Activated naive CD8-positive, alpha-beta T cell treated with anti-CD3 and anti-CD28 coated beads, Interleukin-2, amount 50 U/mL, for 16 hours (primary cell): ENCODE measurements at places on chromosomes 11 and 22.

DNA sequence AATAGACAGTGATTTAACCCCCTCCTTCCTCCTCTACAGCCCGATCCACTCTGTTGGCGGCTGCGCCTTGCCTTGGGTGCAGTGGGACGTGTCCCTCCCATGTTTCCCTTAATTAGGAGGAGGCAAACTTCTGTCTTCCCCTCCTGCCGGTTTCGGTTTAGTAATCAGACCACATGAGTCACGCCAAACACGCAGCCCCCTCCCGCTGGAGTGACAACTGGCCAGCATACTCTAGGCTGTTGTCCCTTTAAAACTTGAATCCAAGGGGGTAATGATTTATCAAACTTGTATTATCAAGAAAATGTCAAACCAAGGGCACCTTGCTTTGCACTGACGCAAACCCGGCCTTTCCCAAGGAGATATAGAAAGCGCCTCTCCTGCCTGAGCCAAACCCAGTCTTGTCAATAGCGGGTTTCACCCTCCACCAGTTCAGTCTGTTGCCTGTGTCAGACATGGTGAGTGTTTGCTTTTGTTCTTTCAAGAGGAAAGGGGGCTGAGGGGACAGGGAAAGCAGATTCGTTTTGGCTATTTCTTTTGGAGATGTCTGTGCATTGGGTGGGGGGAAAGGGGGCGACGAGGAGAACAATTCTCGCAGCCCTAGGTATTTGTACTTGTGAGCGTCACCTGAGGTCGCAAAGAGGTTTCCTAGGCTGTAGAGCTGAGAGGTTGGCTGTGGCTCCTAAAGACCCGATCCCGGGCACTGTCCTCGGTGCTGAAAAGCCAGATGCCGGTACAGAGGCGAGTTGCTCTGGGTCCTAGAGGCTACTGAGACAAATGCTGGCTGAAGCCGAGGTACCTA is at the start of gene SLC6A5:
SLC6A5 (plus strand) TSS at position 388 of the 799 bp plus-strand sequence; CDS start at position 453, 65 bp downstream.
- DNase-seq = no peak

DNA sequence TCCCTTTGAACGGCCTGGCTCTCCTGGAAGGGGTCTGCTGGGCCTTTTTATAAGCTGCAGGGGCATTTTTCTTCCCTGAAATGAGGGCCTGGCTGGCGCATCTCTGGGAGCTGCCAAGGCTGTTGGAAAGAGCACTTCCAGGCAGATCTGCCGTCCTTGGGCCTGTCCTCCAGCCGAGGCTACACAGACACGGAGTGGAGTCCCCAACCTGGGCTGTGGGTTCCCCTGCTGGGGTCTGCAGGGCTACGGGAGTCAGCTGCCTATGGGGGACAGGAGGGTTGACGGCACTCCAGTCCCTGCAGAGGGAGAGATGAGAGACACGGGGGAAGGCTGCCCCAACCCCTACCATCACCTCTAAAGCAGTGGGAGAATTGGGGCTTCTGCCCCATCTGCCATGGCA is 606.6 kb downstream of the TBC1D22A start:
- DNase-seq = no peak

DNA sequence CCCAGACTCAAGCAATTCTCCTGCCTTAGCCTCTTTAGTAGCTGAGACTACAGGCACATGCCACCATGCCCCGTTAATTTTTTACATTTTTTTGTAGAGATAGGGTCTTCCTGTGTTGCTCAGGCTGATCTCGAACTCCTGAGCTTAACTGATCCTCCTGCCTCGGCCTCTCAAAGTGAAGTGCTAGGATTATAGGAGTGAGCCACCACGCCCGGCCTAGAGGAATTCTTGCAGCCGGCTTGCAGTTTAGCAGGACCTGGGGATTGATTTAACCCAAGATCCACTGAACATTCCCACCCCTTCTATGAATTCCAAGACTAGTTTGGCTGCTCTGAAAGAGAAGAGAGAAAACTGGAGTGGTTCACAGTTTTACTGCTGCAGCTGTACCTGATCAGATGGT is 63.3 kb upstream of the TNRC6B start:
- DNase-seq = no peak

GRCh38 chr11:107494055-107494454 is 36.4 kb upstream of the CWF19L2 start:
- no peak for DNase-seq

GRCh38 chr11:40178470-40178869 is 1281.0 kb downstream of the LRRC4C start:
- DNase-seq = no peak

- no peak for DNase-seq
Observed at GRCh38 chr11:10310301-10310841, 5.5 kb downstream of the ADM start.

GRCh38 chr22:40855071-40855978 is 1.1 kb downstream of the ST13 start:
- no peak for DNase-seq

DNA sequence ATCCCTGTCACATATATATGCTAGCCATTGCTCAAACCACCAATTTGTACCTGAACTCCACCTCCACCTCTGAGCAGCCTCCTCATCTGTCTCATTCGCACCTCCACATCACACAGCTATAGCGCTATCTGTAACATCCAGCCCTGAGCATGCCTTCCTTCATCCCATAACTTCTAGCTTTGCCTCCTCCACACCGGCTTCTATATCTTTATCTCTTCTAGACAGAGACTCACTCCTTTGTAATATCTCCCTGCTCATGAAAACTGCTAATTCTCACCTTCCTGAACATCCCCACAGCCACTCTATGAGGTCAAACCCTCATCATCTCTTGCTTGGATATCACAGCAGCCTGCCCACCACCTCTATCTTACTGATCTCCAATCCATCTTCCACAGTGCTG is 5.9 kb downstream of the SIAE start:
- DNase-seq = no peak

- no peak for DNase-seq
Observed at GRCh38 chr22:37588546-37589215, 8.8 kb upstream of the LGALS2 start.

DNA sequence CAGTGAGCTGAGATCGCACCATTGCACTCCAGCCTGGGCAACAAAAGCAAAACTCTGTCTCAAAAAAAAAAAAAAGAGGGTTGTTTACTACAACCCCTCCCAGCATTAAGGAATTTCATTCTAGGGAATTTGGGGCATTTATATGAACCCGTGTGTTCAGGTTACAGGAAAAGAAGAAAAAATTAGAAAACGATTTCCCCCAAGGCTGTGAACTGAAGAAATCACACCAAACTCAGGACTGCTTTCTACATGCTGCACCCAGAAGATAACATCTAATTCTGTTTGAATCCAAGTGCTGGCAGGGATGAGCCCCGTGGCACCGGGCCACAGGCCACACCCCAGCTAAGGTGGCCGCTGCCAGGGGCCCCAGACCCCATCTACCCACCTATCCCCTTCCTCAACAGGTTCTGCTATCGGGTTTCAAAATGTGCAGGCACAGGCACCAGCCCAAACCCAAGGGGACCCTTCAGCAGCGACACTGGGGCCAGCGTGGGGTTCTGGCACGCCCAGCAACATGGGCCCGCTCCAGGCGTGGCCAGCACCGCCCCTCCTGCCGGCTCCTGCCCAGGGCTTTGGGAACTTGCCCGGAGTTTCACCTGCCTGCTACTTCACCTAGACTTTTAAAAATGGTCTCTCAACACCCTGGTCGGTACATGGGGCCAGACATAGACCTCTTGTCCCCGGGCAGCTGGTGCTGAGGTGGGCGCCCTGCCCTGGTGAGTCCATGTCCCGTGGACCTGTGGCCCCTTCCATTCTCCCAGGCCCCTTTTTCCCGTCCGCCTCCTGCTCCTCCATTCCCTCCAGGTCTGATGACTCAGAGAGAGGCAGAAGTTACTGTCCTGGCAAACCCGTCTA is 11.8 kb downstream of the CELSR1 start:
- DNase-seq = no peak

DNA sequence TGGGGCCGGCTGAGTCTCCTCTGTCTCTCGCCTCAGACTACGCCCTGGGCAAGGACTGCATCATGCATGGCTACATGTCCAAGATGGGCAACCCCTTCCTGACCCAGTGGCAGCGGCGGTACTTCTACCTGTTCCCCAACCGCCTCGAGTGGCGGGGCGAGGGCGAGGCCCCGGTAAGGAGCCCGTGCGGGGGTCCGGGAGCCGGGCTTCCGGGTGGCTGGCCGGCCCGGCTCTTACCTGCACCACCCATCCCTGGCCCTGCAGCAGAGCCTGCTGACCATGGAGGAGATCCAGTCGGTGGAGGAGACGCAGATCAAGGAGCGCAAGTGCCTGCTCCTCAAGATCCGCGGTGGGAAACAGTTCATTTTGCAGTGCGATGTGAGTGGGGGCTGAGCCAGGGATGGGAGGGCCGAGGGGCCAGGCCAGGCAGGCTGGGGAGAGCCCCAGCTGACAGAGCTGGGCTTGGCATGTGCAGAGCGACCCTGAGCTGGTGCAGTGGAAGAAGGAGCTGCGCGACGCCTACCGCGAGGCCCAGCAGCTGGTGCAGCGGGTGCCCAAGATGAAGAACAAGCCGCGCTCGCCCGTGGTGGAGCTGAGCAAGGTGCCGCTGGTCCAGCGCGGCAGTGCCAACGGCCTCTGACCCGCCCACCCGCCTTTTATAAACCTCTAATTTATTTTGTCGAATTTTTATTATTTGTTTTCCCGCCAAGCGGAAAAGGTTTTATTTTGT is 4.1 kb upstream of the ANKRD13D start:
- no peak for DNase-seq

- no peak for DNase-seq
Observed at GRCh38 chr11:94758666-94759065, 9.5 kb upstream of the AMOTL1 start.

DNA sequence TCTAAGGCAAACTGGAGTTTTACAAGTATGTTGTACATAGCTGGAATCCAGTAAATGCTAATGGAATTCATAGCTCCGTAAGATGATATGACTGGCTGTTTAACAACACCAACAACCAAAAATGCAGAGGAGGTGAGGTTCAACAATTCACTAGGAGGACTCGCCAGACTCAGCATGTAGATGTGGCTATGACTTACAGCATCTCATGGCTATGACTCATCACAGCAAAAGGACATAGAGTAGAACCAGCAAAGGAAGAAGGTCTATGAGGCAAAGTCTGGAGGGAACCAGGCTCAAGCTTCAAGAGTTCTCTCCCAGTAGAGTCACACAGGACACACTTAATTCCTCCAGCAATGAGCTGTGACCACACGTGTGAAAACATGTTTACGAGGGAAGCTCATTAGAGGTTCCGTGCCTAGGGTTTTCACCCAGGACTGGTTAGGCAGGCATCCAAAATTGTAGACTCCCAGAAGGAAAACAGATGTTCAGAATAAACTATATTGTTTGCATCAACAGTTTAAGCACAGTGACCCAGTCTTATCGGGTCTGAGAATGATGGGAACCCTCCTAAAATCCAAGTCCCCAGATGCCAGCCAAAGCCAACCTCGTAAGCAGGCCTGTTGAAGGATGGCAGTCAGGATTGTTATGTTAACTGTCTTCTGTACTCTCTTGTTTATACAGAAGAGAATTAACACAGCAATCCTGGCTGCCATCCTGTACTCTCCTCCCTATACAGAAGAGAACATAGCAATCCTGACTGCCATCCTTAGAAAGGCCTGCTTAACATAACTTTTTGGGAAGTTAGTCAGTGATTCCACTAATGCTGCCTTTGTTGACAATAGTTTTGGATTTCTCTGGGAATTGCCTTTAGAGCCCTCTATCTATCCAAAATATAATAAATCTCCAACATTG is 116.6 kb downstream of the LARGE1 start:
- no peak for DNase-seq

DNA sequence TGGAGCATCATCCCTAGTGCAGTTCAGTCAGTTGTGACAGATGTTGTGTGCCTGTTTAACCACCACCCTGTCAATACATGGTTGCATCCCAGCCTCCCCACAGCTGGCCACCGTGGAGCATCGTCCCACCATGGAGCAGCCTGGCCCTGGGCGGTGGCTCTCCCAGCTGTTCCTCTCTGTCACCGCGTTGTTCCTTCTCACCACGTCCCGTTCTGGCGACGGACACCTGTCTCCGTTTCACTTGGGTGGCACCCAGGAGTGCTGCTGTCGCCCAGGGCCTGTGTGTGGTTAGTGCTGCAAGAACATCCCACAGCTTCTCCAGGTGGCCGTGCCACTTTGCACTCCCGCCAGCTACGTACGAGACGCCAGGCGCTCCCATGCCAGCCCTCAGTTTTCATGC is 26.5 kb downstream of the MUC6 start:
- DNase-seq = no peak

DNA sequence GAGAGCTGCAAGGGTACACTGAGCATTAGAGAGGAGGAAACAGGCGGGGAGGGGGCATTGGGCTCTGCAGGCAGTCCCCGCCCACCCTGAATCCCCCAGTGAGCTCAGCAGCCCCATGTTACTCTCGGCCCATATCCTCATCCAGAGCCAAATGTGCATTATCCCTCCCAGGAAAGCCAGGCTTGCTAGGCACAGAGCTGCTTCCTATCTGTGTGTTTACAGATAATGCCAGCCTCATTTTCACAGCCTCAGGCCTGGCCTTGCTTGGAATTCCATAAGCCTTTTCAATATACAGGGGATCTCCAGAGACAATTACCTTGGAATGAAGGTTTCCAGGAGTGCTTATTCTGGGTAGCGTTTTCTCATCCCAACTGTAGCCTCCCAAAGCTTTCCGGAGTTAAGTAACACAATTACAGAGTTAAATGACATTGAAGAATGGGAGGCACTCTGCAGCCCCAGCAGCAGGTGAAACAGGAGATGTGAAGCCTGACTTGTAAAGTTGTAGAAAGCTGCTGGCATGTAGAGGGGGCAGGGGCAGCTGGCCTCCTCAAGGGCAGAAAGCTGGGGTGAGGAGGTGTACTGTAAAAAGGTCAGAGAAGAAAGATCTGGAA is 91.5 kb upstream of the TBCEL start:
- no peak for DNase-seq

GRCh38 chr11:109018639-109019038 is 353.8 kb downstream of the DDX10 start:
- DNase-seq = no peak

DNA sequence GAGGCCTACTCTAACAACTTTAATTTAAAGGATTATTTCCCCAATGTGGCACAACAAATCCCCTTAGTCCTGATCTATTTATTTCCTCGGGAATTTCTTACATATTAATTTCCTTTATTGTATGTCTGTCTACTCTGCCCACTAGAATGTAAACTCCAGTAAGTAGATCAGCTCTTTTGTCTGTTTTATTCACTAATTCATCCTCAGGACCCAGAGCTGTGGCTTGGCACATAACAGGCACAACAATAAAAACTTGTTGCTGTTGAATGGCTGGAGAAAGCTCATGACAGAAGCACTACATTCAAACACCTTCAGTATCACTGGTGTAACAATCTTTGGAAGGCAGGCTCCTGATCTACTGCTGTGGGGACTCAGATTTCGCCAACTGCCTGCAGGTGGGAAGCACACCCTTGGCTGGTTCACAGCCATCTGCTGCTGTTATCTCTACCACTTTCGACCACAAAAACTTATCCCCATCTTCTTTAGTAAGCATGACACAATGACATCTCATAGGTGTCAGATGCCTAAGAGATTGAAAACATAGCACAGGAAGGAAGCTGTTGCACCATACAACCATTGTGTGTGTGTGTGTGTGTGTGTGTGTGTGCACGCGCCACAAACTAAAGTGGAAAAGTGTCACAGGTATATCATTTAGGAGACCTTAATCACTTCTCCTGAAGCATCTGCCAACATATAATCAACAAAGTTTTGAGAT is 11.9 kb downstream of the HIRA start:
- no peak for DNase-seq
